ENCODE measurements at places on chromosomes 13 and 19.

DNA sequence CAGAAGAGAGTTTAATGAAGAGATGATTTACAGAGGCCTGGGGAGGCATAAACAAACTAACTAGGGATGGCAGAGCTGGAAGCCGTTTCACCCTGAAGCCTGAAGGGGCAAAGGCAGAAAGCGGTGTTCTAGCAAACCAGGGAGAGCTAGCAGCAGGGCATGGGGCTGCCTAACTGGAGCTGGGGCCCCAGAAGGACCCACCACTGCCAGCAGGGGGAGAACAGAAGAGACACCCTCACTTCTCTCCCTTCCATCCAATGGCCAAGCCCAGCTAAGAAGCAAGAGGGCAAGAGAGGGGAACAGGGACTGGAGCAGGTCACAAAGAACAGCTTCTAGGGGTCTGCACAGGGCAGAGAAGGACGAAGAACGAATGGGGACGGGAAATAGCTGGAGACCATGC, 195.5 kb downstream of the KATNAL1 start:
- no peak for DNase-seq

DNA sequence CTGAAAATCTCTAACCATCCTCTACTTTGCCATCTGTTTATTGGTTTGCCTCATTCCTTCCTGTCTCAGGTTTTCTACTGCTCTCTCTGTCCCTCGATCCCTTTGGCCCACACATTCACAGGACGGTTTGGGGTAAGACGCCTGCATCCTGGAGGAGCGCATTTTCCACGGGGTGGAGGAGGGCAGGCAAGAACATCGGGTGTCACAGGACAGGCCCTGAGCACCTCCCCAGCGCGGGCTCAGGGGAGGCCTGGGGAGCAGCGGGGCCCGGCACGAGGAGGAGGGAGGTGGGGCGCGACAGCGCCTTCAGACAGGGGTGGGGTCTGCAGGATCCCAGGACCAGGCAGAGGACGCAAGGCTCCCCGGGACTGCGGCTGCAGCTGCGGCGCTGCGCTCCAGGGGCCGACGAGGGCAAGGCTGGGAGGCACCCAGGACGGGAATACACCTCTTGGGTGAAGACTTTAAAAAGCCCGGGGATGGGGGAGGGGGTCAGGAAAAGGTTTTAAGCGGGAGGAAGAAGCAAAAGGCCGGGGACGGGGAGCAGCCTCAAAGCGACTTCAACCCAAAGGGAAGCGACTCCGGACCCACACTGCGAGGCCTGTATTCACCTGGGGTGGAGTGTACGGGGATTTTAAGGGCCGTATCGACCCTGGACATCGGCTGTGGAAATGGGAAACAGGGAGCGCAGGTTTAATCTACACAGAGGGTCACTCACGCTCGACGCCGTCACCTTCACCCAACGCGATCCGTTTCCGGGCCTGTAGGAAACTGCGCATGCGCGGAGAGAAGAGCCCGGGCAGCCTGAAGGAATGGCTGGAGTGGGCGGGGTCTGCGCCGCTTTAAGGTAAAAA, at the start of gene ZNF415:
ZNF415 (minus strand) TSS at position 770 of the 851 bp plus-strand sequence. CDS start 10,234 bp downstream, outside the sequence.
- DNase-seq = peak; percentile 6

DNA sequence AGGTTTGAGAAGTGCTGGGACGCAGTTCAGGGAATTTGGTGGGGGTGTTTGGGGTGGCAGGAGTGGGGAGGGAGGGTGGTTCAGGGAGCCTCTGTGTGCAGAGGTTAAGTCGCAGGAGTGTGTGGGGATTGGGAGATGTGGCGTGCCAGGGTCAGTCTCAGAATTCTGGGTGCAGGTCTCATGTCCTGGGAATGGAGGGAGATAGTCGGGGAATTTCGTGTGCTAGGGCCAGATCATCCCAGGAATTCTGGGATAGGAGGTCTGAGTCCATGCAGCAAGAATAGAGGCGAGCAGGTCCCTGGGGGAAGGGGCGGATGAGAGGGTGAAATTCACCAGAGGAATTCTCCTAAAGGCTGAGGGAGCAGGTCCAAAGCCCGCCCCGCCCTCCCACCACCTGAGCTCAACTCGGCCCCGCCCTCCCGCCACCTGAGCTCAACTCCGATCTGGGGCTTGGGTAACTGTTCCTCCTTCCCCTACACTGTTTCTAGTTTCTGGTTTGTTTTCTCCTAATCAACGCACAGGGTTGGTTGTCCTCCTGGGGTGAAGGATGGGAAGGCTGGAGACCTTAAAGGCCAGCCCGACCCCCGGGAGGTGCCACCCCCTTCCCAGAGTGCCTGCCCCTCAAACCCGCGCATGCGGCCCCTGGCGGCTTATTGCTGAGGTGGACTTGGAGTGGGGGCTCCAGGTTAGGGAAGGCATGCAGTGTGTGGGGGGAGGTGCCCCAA, 15.2 kb downstream of the KCNC3 start:
- DNase-seq = no peak

DNA sequence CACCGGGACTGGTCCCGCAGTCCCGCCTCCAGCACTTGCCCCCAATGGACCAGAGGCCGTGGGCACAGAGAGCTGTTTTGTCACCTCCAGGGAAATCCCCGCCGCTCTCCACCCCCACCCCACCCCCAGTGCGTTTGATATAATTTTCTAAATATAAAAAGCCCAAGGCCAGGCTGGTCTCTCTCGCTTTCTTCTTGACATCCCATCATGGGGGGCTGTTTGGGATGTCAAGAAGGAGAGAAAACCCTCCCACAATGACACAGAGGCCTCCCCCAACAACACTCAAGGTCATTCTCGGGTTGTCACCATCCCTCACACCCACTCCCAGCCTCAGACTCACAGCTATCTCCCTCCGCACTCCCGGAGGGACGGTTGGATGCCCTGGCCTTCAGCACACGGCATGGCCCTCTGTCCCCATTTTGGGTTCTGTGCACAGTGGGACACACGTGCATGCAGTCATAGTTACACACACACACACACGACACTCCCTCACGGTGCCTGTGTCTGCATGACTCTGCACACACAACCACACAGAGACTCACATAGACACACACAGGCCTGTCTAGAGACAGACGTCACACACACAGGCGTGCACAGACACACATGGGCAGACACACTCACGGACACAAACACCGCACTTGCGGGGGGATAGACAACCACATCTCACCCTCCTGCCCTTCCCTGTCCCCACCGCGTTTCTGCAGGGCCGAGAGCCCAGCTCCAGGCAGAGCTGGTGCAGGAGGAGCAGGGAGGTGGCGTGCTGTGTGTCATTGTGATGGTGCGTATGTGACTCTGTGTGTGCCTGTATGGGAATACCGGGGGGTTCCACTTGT, 4.8 kb upstream of the NFIC start:
- no peak for DNase-seq

GRCh38 chr19:46497773-46498172, 2.1 kb upstream of the PNMA8B start:
- DNase-seq = no peak

GRCh38 chr19:18251587-18252369, 22.5 kb downstream of the IQCN start:
- peak; percentile 56 for DNase-seq

GRCh38 chr13:109323338-109323737, 463.0 kb downstream of the IRS2 start:
- no peak for DNase-seq

DNA sequence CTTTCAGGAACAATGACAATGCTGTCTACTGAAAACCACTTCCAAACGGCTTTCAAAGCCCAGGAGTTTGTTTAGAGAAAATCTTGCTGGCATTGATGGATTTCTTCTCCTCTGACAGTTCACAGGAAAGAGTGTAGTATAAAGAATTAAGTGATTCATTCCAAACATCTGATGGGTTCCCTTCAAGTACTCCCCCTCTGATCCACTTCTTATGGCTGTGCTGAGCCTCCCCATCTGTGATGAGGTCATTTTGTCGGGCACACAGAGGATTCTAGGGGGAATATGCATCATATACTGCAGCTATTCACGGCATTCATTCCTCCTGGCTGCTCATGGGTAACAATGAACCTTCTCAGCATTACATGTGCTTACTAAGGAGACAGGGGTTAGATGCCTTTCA, 107.9 kb downstream of the RGCC start:
- no peak for DNase-seq

GRCh38 chr19:49097453-49098288, 12.4 kb downstream of the SNRNP70 start:
- DNase-seq = peak; percentile 43

DNA sequence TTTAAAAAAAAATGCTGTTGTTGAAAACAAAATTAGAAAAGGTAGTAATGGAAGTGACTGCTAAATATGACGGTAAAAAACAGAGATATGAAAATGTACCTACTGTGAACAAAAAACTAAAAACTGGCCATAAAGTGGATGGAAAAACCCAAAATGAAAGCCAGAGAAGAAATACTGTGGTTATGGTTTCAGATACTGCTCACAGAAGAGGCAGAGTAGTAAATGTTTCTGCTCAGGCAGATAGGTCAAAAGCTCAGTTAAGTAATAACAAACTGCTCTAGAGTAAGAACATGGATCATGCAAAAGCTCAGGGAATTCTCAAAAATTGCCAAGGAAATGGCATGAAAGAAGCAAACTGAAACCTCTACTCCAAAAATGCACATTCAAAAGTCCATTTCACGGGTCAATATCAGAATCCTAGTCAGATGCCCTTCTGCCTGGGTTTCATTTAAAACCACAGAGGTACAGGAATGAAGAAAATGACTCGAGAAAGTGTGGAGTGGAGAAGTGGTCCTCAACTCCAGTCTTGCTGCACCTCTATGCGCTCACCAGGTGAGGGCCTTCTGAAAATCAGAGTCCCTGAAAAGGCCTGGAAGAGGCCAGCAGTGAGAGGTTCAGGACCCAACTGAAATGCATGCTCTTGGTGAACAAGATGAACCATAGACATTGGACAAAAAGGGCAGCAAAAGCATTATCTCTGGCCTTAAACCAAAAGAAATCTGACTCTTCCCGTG, 315.0 kb upstream of the SPRY2 start:
- DNase-seq = no peak

DNA sequence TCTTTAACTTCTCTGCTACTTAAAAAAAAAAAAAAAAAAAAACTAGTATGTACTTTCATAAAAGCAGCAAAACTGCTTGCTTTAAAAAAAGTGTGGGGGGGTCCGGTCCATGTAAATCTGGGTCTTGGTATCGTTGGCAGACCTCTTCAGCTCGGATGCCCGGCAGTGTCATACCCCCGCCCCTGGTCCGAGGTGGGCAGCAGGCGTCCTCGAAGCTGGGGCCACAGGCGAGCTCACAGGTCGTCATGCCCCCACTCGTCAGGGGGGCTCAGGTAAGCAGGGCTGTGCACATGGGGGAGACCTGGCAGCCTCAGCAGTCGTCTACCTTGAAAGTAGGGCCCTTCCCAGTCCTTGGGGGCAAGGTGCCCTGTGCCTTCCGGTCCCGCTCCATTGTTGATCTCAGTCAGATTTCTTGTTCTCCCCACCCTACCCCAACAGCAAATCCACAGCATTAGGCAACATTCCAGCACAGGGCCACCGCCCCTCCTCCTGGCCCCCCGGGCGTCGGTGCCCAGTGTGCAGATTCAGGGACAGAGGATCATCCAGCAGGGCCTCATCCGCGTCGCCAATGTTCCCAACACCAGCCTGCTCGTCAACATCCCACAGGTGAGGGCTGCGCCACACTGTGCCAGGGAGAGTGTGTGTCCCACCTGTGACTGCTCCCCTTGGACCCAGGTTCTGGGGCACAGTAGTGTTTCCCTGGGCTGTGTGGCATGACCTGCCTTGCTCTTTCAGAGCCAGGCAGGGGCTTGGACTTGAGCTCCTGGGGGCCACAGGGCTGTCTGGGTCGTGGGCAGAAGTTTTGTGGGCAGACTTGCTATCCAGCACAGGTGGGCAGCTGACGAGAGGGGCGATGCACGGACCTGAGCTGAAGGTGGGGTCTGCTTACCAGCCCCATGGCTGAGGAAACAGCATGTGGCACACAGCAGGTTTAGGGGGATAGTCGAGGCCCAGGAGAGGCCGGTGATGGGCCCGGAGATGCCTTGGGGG, 19.4 kb downstream of the TSSK6 start:
- no peak for DNase-seq

DNA sequence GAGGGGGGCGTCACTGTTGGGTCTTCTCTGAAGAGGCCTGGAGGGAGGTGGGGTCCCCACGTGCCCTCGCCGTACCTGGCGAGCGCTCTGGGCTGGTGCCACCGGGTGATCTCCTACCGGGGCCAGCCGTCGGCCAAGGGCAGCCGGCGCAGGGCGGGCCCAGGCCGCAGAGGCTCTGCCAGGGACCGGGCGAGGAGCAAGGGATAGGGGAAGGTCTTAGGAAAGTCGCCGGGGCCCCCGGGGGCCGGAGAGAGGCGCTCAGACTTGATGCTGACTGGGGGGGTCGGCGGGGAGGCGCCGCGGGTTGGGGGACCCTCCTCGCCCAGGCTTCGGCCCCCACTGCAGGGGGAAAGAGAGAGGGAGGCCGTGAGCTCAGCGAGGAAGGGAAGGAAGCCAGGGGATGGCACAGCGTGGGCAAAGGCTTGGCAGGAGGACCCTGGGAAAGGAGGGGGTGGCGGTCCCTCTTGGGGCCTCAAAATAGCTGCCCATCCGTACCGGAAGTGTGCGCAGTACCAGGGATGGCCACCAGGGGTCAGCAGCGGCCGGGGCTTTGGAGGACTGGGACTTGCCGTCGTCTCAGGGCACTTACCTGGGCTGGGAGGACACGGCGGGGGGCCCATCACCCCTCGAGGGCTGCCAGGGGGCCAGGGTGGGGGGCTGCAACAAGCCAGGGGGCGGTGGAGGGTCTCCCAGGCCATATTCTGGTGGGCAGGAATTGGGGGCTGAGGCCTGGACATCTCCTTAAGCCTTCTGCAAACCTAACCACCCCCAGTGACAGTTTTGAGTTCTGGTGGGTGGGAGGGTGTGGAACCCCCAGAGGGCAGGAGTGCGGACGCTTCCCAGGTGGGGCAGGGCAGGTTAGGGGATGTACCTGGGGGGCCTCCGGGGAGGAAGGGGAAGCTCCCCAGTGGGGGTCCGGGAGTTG, 7.7 kb upstream of the TMEM161A start:
- peak; percentile 64 for DNase-seq

DNA sequence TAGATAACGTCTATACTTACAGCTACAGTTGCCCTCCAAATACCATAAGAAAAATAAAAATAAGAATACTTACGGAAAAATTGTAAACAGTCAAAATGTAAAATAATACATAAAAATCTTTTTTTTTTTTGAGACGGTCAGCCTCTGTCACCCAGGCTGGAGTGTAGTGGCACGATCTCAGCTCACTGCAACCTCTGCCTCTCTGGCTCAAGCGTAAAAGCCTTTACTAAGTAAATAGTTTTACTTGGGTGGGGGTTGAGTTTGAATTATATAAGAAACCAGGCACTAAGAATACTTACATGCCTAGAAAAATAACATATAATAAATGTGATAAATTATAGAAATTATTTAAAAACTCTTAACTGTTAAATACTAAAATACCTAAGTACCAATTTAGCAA, 1413.0 kb upstream of the PRR20A start:
- DNase-seq = no peak

GRCh38 chr19:39951686-39952085, 17.3 kb upstream of the FCGBP start:
- DNase-seq = no peak

Data from stimulated activated CD8-positive, alpha-beta memory T cell treated with anti-CD3 and anti-CD28 coated beads, Interleukin-12 subunit alpha, Interleukin-12 subunit beta, amount 100 ng/mL, for 4 hours (primary cell).